ENCODE measurements at places on chromosomes 7 and 10. TPM values are rescaled to one million over a fixed set of nuclear protein-coding genes. Genes with fewer than 3 reads are reported as not detected.

DNA sequence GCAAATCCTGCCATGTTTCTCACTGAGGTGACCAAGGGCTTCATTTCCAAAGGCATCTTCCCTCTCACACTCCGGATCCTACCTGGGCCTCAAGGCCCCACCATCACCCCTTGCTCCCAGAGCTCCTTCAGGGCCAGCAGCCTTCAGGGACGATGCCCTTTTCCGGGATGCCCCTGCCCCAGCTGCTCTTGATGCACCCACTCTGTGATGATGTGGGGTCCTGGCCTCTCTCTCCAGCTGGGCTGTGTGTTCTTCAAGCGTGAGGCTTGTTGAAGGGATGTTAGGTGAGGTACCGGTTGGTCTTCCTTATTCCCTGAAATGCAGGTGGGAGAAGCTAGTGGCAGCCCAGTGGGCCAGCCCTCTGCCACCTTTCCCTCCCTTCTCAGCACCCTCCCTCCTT lies 18.4 kb upstream of the SLC18A2 start:
- no peaks in the 10 kb centered on the region for H3K36me3 ChIP-seq
- H3K27ac ChIP-seq: no peak overlapping the region
- no peak for DNase-seq
- peaks cover 34% of the 10 kb centered on the region for H3K27me3 ChIP-seq
- no peaks in the 10 kb centered on the region for H3K4me1 ChIP-seq

- DNase-seq: peak; percentile 89
- H3K36me3 ChIP-seq: no peaks in the 10 kb centered on the region
- peaks cover 86% of the 10 kb centered on the region for H3K4me1 ChIP-seq
- H3K4me3 ChIP-seq: peak overlapping the region; percentile 89
- no peaks in the 10 kb centered on the region for H3K27me3 ChIP-seq
- H3K27ac ChIP-seq: peak overlapping the region; percentile 99
Measured at GRCh38 chr10:72248468-72249151, 25.1 kb upstream of the DDIT4 start.

DNA sequence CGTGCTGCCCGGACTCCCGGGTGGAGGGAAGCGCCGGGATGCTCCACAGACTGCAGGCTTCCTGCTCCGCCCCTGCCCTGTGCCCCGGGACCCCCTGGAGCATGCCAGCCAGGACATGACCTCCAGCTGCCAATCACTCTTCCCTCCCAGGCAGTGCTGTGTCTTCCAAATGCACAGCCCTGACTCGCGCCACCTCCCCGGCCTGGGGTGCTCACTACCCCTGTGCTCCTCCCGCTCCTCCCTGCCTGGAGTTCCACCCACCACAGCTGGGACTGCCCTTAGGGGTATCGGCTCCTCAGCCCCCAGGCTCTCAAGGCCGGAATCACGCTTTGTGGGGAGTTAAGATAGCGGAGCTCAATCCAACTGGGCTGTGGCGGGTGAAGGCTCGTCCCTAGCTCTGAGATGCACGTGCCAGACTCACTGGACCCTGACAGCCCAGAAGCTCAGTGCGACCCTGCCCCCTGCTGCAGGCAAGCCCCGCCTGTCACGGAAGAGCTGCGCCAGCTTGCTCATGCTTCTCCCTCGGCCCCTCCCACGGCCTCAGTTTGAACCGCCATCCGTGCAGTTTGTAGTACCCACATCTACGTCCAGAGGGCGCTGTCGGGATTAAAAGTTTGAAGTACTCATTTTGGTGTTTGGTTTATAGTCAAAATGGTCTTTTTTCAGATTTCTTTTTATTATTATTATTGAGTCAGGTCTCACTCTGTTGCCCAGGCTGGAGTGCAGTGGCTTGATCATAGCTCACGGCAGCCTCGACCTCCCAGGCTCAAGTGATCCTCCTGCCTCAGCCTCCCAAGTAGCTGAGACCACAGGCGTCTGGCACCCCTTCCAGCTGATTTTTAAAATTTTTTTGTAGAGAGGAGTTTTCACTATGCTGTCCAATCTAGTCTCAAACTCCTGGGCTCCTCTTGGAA lies 142.5 kb upstream of the TCERG1L start:
- peaks cover 12% of the 10 kb centered on the region for H3K4me1 ChIP-seq
- no peak for DNase-seq
- H3K27me3 ChIP-seq: peaks cover 38% of the 10 kb centered on the region
- no peak overlapping the region for H3K27ac ChIP-seq
- H3K36me3 ChIP-seq: no peaks in the 10 kb centered on the region
- H3K4me3 ChIP-seq: no peak overlapping the region

DNA sequence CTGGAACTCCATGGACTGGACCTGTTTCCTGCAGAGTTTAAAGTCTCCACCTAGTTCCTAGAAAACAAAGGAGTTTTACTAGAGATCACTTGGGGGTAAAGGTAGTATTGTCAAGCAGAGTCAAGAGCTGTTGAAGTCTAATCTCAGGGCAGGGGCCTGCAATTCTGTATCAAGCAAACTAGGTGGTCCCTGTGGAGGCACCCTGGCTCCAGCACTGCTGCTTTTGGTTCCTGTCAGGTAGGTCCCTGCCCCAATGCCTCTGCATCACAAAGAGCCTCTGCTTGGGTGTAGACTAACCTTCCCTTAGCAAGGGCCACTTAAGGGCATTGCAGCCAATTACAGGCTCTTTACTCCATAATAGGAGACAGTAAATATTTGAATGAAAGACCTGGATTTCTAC lies 22.5 kb downstream of the ZSCAN25 start:
- peaks cover 15% of the 10 kb centered on the region for H3K36me3 ChIP-seq
- H3K27ac ChIP-seq: no peak overlapping the region
- H3K27me3 ChIP-seq: no peaks in the 10 kb centered on the region
- H3K4me1 ChIP-seq: no peaks in the 10 kb centered on the region

GRCh38 chr10:120997756-120998155 lies 146.6 kb downstream of the WDR11 start:
- H3K4me1 ChIP-seq: peaks cover 2% of the 10 kb centered on the region
- H3K27me3 ChIP-seq: peaks cover 8% of the 10 kb centered on the region
- H3K27ac ChIP-seq: no peak overlapping the region
- no peak for DNase-seq

DNA sequence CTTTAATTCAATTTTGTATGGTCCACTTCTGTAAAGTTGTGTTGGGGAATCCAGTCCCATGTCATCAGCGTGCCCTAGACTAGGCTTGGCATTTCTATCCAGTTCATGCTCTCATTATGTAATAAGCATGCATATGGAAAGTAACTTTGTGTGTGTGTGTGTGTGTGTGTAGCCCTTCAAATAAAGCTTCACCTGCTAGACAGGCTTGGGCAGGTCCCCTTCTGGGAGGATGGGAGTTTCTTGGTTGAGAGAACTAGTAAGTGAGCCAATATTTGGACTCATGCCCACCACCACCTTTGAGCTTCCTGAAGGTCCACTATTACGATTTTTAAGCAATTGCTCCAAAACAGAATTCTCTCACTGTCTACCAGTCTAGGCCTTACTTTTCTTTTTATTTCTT lies 6.9 kb downstream of the BZW2 start:
- no peaks in the 10 kb centered on the region for H3K27me3 ChIP-seq
- peaks cover 3% of the 10 kb centered on the region for H3K36me3 ChIP-seq
- no peak for DNase-seq

- H3K27ac ChIP-seq: no peak overlapping the region
- H3K4me3 ChIP-seq: no peak overlapping the region
- H3K4me1 ChIP-seq: no peaks in the 10 kb centered on the region
Measured at GRCh38 chr7:12249706-12250105, 38.6 kb downstream of the TMEM106B start.

DNA sequence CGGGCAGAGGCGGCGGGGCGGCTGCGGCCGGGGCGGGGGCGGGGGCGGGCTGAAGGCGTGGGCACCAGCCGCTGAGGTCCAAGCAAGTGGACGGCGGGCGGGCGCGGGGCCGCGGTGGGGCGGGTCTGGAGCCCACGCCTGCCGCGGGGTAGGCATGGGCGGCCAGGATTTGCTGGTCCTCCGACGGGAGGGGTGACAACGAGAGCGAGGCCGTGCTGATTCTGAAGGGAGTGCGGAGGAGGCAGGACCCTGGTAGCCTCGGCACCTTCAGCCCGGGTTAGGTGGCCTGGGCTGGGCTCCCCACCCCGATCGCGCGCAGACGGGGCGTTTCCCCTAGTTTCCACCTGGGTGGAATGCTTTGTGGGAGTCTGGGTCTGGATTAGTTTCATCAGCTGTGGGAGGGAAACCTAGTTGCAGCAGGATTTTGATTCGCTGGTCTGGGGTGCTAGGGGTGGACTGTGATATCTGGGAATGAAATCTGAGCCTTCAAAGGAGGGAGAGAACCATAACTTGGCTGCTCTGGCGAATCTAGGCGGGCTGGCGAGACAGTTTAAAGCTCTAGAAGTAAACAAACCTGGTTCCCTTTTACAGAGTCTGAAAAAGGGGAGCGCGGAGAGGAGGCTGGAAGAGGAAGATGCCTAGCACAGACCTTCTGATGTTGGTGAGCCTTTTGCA lies 609 bp downstream of the SGPL1 start:
- DNase-seq: peak; percentile 28
- H3K27me3 ChIP-seq: no peaks in the 10 kb centered on the region
- peaks cover 33% of the 10 kb centered on the region for H3K4me1 ChIP-seq
- peak overlapping the region; percentile 96 for H3K27ac ChIP-seq
- H3K36me3 ChIP-seq: no peaks in the 10 kb centered on the region
- H3K4me3 ChIP-seq: peak overlapping the region; percentile 80

DNA sequence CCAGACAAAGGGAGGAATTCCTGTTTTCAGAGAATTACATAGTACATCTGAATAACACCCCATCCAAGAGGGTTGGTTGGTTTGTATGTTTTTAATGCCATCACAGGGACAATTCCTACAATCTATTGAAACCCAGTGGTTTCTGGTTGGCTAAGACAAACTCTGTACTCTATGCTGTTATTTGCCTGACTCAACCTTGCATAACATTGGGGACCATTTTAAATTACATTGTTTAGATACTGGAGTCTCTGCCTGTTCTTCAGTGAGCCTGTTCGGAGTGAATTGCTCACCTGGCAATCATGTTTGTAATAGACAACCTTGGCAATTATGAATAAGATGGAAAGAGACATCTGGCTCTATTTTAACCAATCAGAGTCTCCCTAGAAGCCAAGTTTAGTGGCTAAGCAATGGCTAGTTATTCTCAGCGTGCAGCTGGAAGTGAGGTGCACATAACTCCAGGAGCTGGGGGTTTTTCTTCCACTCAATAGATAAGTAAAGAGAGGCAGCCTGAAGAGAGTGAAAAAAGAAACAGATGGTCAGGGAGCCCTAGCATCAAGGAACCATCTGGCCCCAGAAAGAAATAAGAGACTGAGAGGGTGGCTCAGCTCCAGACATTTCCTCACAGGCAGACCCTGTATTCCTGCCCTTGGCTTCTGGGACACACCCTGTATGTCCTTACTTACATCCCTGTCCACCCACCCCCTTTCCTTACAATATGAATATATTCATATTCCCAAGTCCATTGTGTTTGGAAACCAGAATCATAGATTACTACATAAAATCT lies 21.2 kb upstream of the SLC35G1 start:
- H3K4me1 ChIP-seq: no peaks in the 10 kb centered on the region
- H3K4me3 ChIP-seq: no peak overlapping the region
- DNase-seq: no peak
- no peak overlapping the region for H3K27ac ChIP-seq

GRCh38 chr10:14573666-14574261 lies 200.9 kb downstream of the FAM107B start:
- H3K4me1 ChIP-seq: peaks cover 56% of the 10 kb centered on the region
- DNase-seq: no peak
- H3K4me3 ChIP-seq: no peak overlapping the region
- no peaks in the 10 kb centered on the region for H3K27me3 ChIP-seq
- peaks cover 9% of the 10 kb centered on the region for H3K36me3 ChIP-seq
- H3K27ac ChIP-seq: peak overlapping the region; percentile 81

GRCh38 chr10:97936126-97936525 lies 86.5 kb downstream of the GOLGA7B start:
- H3K27me3 ChIP-seq: peaks cover 32% of the 10 kb centered on the region
- H3K4me3 ChIP-seq: no peak overlapping the region
- no peaks in the 10 kb centered on the region for H3K4me1 ChIP-seq
- DNase-seq: no peak
- H3K27ac ChIP-seq: no peak overlapping the region

The SAP25 gene
- not detected for polyA plus RNA-seq

The VIM gene
- polyA plus RNA-seq: 146 TPM

The TRIM50 gene
- polyA plus RNA-seq: not detected
